ENCODE measurements at places on chromosomes 5 and 9.

- no peak for DNase-seq
Measured at GRCh38 chr9:125343518-125344275, 82.1 kb downstream of the GAPVD1 start.

DNA sequence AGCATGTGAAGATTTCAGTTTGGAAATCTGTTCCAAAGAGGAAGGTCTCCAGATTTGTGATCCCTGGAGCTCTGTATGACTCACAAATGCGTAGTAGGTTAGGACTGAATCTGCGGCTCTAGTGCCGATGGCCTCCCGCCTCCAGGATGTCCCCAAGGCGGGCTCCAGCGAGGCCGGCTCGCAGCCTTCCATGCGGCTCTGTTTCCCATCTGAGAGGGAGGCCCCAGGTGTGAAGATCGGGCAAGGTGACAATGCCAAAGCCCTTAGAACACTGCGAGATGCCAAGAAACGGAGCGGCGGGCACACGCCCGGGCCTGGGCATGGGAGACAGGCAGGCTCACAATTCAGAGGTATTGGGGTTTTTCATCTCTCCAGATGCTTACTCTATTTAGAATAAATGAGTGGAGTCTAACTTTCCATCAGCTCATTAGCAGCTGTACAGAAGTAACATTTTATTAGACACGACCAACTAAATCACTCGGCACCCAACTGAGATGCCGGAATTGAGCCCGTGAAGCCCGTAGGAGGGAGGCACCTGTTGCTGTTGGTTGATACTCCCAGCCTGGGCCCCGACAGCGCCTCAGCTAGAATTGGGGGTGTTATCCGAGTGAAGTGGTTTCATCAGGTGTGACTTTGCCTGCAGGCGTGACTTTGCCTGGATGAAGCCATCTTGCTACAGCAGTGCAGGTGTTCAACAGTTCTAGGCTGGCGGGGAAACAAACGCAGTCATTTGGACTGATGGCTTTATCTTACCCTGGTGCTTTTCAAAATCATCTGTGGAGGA lies 7.4 kb upstream of the MRPS2 start:
- no peak for DNase-seq

DNA sequence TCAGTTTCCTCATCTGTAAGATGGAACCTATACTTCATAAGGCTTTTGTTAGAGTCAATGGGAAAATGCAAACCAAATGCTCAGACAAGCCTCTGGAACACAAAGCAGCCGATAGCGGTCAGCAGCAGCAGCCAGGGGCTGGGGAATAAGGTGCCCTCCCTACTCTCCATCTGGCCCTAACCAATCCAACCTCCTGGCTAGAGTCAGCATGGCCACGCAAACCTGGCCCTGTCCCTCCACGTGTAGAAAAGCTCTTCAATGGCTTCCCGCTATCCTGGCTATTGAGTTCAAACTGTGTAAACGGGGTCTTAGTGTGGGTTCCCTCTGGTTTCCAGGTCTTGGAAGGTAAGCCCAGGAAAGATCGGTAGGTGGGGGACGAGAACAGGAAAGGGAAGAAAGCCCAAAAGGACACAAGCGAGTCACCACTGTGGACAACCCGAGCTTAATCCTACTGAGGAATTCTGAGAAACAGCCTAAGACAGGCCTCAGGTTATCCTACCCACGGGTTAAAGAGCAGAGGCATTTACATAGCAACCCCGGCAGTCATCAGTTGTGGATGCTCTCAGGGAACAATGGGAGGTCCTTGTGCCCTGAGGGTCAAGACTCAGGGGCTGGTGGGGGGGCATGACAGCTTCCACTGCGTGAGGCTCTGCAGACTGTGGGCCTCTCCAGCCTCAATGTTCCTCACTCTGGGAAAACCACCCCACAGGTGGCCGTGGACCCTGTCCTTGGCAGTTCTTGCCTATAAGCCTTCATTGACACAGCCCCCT lies 30.9 kb downstream of the FABP6 start:
- DNase-seq = no peak

GRCh38 chr5:151140686-151141459 lies 16.7 kb downstream of the ANXA6 start:
- no peak for DNase-seq

DNA sequence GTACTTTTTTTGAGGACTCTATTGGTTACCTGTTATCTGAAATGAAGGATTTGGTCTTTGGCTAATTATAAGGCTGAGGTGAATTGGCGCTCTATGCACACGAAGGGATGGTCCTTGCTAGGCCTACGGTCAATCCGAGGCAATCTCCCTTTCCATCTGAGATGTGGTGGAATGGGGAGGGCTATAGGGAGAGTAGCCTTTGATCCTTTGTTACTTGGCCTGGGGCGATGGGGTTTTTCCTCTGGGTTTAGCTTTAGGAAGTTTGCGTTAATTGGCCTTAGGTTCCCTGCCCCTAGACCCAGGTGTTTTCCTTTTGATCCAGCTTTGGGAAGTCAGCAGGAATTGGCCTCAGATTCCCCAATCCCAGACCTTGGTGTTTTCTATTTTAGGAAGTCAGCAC lies 102.1 kb upstream of the C9orf72 start:
- DNase-seq = no peak

GRCh38 chr9:8011974-8012373 lies 212.4 kb upstream of the DMAC1 start:
- DNase-seq = no peak

DNA sequence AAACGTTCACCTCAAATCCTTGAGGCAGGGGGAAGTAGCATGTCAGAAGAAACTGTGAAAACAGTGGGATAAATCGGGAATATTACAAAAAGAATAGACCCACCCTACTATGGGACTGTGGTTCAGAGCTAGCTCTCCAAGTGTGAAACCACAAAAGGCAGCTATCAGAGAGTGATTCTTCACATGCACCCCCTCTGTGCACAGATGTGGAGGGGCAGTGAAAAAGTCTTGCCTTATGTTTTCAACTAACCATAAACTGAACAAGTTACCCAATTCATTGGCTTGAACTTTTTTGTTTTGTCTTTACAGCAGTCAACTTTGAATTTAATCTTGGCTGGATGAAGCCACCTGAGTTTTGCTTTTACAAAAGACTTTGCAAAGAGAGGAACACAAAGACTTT lies 98.8 kb upstream of the NR4A3 start:
- DNase-seq = no peak

- no peak for DNase-seq
Measured at GRCh38 chr5:134070725-134071613, 43.5 kb upstream of the TCF7 start.

- no peak for DNase-seq
Measured at GRCh38 chr5:90873033-90873517, 314.5 kb downstream of the ADGRV1 start.

GRCh38 chr9:70049236-70049635 lies 5.6 kb downstream of the MAMDC2 start:
- no peak for DNase-seq

- no peak for DNase-seq
Measured at GRCh38 chr9:98303633-98304125, 48.2 kb upstream of the TBC1D2 start.

DNA sequence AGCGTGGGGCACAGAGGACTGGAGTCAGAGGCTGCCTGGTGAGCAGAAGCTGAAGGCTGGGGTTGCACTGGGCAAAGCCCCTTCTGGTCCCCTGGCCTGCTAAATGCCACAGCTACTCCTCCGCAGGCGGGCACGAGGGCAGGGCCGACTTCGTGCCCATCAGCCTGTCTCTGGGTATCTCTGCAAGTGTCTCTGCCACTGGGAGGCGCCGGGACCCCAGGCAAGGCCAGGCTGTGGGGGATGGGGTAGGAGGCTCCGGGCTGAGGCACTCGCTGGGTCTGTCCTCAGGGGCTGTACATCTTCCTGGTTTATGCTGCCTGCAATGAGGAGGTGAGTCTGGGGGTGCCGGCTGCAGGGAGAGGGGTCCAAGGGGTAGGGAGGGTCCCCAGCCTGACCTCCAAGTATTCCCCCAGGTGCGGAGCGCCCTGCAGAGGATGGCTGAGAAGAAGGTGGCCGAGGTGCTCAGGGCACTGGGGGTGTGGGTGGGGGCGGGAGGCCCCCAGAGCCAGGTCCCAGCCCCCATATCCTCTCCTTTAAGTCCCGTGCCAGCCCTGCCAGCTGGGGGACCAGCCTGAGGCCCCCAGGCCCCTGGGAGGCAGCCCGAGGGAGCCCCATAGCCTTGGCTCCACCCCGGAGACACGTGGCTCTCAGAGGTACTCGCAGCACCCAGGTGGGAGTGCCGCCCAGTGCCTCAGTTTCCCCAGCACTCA lies 25.1 kb downstream of the ADGRD2 start:
- DNase-seq = no peak

GRCh38 chr5:175133185-175133584 lies 310.8 kb downstream of the DRD1 start:
- DNase-seq = no peak

- no peak for DNase-seq
Measured at GRCh38 chr9:97689401-97690180, 7.5 kb downstream of the XPA start.

DNA sequence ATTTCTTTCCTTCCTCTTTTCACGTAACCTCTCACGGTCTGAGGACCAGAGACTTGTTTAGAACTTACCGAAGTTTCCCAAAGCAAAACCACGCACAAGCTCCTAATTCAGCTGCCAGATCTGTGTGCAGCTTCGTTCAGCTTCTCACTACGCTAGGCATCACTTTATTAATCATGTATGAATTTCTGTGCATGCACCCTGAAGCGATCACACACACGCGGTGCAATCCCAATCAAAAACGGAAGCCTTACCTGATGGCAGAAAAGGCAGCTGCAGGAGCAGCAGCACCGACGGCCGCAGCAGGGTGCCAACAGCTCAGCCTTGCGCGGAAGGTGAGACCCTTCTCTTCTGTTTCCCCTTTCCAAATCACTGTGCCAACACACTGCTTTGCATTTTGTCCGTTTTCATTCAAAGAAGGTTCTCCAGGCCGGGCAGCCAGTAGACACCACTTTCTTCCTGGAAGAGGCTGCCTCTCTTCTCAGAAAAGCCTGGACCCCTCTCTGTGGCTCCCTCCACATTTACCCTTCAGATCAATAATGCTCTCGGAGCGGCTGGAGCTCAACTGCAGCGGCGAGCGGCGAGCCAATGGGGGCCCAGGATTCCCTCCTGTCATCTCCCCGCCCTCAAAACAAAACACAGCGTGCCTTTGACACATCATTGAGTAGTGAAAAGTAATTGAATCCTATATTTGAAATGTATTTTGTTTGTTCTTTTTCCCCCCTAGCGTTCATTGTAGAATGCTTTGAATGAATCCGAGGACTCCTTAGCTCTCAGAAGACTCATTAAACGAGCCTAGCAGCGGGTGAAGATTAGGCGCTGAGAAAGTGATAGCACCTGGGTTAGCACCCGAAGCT lies at the start of gene CDH12:
TSS of gene CDH12 (minus strand) at position 538 of the 854 bp plus-strand sequence.
- DNase-seq = no peak

- no peak for DNase-seq
Measured at GRCh38 chr9:110069326-110070248, 138.4 kb downstream of the C9orf152 start.

DNA sequence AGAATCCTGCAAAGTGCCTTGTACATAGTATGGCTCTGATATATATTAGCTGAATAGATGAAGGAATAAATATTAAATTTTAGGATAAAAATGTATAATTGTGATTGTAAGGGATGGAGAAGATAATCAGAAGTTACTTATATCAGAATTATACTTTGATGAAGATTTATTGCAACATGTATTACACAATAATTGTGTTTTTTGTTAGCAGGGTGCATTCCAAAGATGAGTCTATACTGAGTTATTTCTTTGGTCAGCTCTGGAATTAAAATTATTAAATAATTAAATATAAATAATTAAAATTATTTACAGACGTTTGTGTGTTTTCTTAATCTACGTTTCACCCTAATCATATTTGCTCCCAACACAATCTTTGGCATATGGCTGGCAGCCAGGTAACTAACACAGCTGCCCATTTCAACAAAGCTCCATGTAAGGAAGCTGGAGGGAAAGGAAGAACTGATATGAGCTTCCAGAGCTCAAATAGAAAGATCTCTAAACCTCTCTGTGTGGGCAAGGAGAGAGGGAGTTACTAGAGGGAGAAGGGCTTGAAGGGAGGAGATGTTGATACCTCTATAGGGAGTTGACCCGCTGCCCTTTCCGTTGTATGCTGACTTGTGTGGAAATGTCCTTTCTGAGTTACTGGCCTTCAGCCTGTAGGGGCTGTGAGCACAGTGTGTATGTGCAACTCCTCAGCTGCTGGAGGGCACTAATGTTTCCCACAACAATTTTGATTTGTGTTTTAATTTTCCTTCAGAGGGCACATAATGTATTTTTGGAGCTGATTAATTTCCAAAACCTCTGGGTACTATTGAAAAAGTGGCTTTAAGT lies 403.4 kb downstream of the MAN2A1 start:
- no peak for DNase-seq

DNA sequence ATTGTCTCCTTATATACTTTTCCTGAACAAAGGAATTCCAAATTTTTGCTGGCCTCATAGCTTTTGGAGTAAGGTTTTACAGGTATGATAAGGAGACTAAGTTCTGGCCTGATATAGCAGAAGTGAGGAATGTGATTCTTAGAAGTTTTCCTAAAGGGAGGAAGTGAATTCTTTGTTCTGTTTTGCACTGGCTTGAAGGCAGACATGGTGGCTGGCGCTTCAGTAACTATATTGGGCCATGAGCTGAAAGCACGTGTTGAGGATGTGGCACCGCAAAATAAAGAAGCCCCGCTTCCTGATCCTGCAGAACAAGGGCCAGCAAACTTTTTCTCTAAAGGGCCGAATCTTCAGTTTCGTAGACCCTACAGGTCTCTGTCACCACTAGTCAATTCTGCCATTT lies 224.2 kb downstream of the SNX18 start:
- no peak for DNase-seq

DNA sequence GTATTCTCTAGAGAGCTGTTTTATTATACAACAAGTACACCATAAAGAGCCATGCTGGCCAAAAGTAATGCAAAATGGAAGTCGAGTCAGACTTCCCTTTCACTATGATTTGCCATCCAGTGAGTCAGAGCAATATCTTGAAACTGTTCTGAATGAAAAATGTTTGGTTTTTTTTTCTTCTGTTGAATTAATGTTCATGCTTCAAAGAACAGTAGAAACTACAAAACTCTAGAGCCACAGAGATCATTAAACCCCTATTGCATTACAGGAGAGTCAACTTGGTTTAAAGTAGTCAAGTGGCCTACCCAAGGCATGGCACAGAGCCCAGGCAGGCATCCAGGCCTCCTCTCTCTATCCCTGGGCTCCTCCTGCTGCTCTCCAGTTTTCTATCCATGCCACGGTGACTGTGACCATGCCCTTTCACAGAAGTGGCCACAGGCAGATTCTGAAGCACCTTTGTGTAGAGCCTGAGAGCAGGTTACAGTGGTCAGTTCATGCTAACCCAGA lies 358.9 kb downstream of the DEPDC1B start:
- DNase-seq = no peak

DNA sequence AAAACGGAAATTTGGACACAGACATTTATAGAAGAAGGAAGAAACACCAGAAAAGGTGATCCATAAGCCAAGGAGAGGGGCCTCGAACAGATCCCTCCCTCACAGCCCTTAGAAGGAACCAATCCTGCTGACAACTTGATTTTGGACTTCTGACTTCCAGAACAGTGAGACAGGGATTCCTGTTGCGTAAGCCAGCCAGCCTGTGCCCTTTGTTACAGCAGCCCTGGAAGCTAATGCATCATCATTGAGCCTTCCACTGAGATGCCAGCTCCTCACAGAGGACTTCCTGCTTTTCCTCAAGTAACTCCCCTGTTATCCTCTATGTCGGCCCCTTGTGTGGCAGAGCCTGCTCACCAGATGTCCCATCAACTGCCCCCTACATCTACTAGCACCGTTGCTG lies 94.1 kb downstream of the JMY start:
- no peak for DNase-seq

GRCh38 chr5:108801776-108802175 lies 54.1 kb downstream of the FER start:
- DNase-seq = no peak
